ENCODE measurements at places on chromosomes 3 and 15.

DNA sequence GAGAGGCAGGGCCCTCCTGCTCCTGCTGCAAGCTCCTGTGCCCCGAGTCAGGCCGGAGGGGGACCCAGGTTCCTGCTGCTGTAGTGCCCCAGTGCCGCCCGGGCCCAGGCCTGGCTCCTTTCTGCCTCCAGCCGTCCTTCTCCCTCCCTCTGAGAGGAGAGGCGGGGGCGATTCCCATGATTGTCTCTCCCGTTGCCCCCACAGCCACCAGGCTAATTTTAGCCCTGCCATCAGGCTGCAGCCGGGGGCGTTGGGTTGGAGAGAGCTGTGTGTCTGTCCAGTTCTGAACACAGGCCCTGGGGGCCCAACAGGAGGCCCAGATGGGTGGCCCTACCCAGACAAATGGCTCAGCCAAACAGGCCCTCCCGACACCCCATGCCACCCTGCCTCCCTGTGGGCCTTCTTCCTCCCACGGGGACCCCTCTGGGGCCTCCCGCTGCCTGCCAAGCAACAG lies 214.8 kb downstream of the TBC1D2B start:
- no peak for DNase-seq

DNA sequence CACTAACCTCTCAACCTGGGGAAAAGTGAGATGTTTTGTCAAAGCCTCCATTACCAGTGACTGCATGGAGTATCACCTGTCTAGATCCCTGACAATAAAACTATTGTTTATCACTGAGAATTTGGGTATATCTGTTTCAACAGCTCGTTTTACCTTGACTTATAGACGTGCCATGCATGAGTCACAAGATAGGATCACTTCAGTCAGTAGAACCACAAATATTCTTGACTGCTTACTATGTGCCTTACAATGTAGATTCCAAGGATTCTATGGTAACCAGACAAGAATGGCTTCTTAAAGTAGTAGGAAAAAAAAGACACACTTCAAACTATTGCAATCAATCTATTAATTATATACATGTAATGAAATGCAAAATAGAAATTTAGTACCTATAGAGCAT lies 55.7 kb upstream of the GRM7 start:
- no peak for DNase-seq

- no peak for DNase-seq
Observed at GRCh38 chr15:65765106-65765505, 27.0 kb downstream of the DENND4A start.

DNA sequence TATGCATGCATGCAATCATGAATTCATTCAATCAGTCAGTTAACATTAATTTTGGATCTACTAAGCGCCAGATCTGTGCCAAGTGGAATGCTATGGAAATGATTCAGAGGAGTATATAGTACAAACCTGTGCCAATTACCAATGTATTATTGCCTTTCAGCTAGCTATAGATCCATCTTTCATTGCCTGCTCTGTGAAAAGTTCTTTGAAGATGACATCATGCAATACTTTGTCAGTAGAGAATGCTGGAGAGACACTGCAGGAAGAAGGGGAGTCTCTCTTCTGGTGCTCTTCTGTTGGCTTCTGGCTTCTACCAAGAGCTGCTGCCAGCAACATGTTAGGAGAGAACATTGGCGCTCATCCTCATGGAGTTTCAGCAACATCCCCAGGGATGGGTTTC lies 81.0 kb upstream of the LMCD1 start:
- DNase-seq: no peak

DNA sequence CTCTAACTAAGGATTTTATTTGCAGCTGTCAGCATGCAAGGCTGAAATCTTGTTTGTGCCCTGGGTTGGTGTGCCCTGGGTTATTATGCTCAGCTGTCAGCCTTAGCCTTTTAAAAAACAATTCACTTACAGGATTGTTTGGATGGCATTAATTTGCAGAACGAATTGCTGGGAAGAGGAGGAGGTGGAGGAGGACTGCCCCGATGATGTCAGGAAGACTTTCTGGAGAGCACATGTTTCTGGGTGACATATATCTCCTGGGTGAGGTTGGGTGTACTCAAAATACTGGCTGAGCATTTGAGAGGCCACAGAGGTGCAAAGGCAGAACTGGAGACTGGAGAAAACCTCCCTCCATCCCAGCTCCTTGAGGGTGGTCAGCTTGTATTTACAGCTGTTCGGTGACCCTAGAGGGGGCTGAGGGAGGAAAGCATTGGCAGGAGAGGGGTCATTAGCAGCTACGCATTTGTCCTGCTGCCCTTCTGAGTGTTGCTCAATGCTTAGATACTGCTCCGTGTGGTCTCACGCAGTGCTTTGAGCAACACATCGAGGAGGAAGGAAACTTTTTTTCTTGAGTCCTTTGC lies 59.8 kb upstream of the PSMD6 start:
- DNase-seq: no peak

- no peak for DNase-seq
Observed at GRCh38 chr3:63922491-63923199, 10.5 kb upstream of the SCAANT1 start.

- DNase-seq: peak; percentile 35
Observed at GRCh38 chr3:42511736-42512135, 9.3 kb downstream of the VIPR1 start.

GRCh38 chr3:160618878-160619277 lies 53.5 kb upstream of the KPNA4 start:
- no peak for DNase-seq

DNA sequence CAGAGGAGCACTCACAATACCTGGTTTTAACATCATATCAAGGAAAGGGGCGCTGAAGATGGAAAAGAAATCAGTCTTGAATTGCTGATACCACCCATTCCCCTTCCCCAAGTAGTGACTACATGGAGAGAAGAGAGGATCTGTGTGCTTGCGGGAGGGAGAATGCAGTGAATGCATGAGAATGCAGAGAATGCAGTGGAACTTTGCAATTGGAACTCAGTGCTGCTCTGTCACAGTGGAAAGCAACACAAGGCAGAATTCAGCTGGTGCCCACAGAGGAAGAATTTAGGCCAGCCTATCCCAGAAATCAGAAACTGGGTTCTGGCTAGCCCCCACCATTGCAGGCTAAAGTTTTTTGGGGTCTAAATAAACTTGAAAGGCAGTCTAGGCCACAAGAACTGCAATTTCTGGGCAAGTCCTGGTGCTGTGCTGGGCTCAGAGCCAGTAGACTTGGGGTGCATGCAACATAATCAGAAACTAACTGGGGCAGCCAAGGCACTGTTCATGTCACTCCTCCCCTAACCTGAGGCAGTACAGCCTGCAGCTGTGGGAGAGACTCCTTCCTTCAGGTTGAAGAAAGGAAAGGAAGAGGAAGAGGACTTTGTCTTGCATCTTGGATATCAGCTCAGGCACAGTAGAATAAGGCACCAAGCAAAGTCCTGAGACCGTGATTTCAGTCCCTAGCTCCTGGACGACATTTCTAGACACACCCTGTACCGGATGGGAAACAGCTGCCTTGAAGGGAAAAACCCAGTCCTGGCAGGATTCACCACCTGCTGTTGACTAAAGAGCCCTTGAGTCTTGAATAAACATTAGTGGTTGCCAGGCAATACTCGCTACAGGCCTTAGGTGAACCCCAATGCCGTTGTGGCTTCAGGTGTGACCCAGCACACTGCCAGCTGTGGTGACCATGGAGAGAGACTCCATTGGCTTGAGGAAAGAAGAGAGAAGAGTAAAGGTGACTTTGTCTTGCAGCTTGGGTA lies 329.3 kb downstream of the TBL1XR1 start:
- no peak for DNase-seq

DNA sequence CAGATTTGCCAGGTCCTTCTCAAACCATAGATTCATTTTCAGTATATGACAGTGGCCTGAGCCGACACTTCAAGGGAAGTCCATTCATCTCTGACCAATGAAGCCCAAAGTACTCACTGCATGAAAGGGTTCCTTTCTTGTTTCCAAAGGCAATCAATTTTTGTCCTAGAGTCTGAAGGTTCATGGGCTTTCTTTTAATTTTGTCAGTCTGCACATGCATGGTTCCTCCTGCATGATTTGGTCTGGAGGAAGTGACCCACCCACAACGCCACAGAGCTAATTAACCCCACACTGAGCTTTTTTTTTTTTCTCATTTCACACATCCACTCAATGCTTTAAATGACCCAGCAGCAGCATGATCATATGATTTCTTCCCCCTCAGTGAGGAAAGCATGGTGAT lies 216.4 kb downstream of the TIGIT start:
- DNase-seq: no peak

DNA sequence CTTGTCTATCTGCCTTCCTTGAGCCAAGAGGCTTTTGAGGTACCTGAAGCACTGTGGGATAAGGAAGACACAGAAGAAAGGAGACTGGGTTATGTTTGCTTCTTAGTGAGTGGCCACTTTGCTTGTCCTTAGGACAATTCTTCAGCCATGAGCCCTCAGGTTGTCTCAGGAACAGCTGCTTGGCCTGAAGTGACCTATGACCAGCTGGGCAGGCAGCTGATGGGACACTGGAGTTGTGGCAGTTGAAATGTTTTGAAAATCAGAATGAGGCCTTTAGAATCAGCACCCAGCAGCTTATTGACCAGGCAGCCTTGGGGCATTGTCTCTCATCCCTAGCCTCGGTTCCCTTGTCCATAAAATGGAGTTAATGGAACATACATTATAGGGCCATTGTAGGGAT lies 37.0 kb downstream of the RBP2 start:
- DNase-seq: no peak

DNA sequence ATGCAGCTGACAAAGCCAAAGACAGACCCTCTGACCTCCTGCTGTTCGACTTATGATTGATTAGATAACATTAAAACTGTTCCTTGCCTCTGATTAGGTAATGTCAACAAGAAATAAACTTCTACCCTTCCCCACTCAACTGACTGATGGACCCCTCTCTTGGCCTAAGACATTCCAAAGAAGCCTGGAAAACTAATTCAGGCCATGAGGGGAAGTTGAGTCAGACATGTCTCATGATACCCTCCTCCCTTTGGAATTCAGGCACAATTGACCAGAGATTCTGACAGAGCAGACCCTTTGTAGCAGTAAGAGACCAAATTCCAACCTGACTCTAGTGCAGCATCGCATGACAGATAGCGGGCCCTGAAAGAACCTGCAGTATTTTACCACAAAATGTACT lies 354.5 kb downstream of the OCA2 start:
- no peak for DNase-seq

GRCh38 chr3:76400141-76400540 lies 614.8 kb upstream of the ZNF717 start:
- DNase-seq: no peak

DNA sequence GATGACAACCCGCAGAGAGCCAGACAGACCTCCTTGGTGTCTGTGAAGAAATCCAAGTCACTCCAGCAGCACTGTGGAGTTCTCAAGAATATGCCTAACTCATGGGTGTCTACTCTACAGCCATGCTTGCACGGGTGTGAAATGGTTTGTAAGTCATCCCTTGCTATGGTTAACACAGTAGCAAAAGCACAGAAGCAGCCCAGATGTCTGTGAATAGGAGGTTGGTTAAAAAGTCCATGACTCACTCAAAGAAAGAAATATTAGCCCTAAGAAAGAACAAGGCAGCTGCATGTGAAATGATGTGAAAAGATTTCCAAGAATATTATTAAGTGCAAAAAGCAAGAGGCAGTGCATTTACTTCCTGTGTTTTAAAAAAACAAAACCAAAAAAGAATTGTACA lies 12.1 kb upstream of the LIMD1 start:
- no peak for DNase-seq

- DNase-seq: no peak
Observed at GRCh38 chr3:50390508-50391224, 31.3 kb upstream of the TMEM115 start.

GRCh38 chr3:130925628-130926027 lies 31.7 kb downstream of the ATP2C1 start:
- no peak for DNase-seq

DNA sequence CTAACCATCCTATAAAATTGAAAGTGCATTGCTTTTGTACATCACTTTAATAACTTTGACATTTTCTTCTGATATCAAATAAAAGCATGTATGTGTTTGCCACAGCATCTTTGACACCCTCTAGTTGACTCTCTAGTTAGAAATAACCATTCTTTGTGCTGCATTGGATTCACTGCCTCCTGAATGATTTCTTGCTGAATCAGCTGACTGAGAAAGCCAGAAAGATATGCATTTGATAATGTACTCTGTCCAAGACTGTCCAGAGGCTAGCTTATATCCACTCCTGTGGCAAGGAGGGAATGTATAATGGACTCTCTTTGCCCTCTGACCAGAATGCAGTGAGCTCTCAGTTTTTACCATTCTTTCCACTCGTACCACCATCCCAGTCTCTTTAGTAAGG lies 6.2 kb downstream of the RAB11A start:
- DNase-seq: no peak

DNA sequence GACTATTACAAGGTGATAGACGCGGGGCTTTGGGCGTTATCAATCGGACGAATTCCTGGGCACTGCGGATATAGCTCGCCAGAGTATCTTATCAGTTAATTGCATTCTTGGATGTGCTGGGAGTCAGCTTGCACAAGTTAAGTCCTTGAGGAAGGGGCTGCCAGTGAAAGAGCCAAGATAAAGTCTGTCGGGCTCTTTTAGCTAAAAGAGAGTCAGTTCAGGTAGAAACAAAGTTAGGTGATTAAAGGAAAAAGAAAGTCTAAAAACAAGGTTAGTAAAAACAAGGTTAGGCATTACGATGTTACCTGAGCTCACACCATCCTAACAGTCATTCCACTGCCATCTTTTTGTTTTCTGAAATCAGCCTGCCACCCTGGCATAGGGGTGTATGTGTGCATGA lies 6.1 kb upstream of the MCF2L2 start:
- no peak for DNase-seq

- DNase-seq: no peak
Observed at GRCh38 chr3:150936693-150937092, 31.5 kb upstream of the MINDY4B start.

DNA sequence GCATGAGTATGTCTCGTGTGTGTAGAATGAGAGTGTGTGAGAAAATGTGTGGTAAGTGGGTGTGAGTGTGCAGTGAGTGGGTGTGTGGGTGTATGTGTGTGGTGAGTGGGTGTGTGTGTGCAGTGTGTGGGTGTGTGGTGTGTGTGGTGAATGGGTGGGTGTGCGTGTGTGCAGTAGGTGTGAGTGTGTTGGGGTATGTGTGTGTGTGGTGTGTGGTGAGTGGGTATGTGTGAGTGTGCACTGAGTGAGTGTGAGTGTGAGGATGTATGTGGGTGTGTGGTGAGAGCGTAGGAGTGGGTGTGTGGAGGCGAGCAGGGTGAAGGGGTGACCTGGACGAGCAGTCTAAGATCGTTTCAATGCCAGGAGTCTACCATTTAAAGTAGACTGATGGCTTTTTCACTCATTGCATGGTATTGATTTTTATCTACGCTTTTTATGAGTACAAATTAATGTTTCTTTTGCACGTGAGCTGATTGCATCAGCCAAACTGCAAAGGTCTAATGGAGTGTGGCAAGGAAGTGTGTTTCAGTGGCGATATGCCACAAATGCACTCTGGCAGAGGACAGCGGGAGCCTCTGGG lies 1.6 kb upstream of the CPN2 start:
- no peak for DNase-seq

GRCh38 chr15:85380812-85381642 lies 624 bp downstream of the AKAP13 start:
- DNase-seq: peak; percentile 32

DNA sequence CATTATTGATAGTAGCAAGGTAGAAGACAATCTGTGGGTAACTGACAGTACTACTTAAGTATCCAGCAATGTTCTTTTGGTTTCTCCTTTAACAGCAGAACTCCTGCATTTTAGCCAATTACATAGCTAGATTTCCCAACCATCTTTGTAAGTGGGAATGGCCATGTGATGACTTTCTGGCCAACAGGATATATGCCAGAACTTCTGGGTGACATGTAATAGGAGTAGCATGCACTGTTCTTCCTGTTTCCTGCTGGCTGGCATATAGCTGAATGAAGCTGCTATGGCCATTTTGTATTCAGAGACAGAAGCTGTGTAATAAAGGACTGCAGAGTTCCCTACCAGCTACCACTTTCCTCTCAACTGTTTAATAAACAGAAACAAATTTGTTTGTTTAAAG lies 18.0 kb downstream of the SPICE1 start:
- peak; percentile 18 for DNase-seq

All from inflammatory macrophage treated with lipopolysaccharide for 4 hours (primary cell).